ENCODE measurements at places on chromosomes 11 and 22.

DNA sequence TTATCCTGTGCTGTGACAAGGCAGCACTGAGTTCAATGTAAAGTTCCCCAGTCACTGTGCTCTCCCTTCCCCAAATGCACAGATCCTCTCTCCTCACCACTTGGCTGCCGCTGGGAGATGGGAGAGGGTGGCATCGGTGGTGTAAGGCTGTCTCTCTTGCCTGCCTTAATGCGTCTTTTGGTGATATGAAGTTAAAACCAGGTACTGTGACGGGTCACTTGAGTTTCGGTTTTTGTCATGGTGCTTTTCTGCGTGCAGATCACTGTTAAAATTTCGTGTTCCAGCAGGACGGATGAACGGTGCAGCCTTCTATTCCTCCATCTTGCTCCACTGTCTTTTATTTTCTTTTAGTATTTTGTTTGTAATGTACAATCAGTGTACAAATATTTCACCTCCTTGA, 18.6 kb downstream of the GLB1L2 start:
- no peak for DNase-seq

GRCh38 chr11:121059605-121060004, 35.7 kb downstream of the TBCEL start:
- no peak for DNase-seq

DNA sequence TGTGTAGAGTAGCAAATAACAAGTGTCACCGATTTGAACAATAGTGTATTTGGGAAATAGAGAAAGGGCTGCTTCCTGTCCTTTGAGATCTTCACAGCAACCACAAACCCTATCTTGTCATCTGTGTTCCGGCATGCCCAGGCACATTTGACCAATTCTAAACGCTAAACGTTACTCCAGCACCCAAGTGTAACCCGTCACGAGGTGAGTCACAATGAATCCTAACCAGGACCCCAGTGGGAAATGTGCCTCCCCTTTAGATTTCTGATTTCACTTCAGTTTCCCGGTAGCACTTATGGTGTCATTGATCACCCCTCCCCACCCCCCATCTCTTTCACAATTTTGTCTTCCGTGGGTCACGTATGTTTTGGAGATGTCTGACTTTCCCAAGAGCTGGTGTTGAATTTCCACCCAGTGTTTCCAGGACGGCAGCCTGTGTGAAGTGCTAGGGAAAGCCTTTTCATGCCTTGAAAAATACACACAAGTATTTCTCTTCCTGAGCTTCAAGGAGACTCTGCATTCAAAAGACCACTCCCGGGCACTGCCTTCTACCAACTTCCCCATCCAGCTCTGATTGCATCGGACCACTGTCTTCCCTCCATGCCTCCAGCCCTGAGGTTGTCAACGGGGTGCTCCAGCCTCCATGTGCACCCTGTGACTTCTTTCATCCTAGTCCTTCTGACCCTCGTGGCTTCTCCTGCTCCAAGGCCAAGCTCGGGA, 10.5 kb upstream of the C11orf24 start:
- DNase-seq = no peak

DNA sequence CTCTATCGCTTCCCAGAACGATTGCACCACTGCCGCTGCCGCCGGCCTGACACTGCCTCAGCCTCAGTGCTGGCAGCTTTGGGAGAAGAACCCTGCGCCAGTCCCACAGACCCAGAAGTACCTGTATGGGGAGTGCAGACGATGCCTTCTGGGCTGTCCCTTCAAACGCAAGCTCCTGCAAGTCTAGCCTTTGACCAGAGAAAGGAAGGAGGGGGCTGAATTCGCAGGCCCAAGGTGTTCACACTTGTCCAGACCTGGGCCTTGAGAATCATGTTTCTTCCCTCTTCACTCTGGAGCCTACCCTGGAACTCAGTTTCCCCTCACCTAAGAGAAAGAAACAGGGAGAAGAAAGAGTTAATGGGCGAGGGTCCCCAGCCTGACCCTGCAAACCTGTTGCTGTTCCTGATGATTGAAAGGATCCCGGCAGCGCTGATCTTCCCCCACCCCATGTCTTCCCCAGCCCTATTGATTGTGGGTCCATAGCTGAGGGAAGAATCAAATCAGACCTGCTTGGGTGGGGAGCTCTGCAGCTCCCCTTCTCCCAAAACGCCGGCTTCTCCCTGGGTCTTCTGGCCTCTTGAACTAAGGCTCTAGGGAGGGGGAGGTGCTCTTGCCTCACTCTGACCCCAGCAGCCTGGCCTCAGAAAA, 786 bp upstream of the MCAM start:
- DNase-seq = peak; percentile 80

DNA sequence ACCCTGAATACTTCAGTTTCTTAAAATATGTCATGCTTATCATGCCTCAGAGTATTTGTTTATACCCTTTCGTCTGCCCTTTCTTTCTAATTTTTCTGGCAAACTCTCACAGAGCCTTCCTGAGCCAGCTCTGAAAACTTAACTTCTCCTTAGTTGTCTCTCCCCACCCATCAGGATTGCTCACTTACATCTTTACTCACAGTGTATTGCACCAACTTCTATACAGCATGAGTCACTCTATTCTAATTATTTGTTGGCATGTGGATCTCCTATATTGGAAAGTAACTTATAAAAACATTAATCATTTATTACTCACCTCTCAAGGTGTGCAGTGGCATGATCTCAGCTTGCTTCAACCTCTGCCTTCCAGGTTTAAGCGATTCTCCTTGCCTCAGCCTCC, 114.9 kb downstream of the FANCF start:
- peak; percentile 34 for DNase-seq
